ENCODE measurements at places on chromosomes 1 and 21. TPM values are rescaled to one million over a fixed set of nuclear protein-coding genes. Genes with fewer than 3 reads are reported as not detected.

Gene DEPDC1
- 0.81 TPM for total RNA-seq

Gene HHIPL2
- 0.81 TPM for total RNA-seq

Gene CD84
- not detected for total RNA-seq

Gene NPPA
- total RNA-seq, result not detected

Gene CYP4B1
- 0.64 TPM for total RNA-seq

Gene KPRP
- total RNA-seq, result not detected

Gene ZSWIM5
- total RNA-seq, result 0.39 TPM

Gene IGSF3
- total RNA-seq, result 1.3 TPM

Gene WDR64
- total RNA-seq, result not detected

Gene TMEM82
- total RNA-seq, result not detected

Gene DPH5
- 29.6 TPM for total RNA-seq

Gene UBR4
- 78.3 TPM for total RNA-seq

Gene EPHA8
- total RNA-seq, result not detected

Gene CD1D
- 1.3 TPM for total RNA-seq

Gene ICOSLG
- total RNA-seq, result 0.93 TPM

Gene KCNQ4
- total RNA-seq, result 0.10 TPM

Gene LPAR3
- total RNA-seq, result not detected

Gene MPC2
- total RNA-seq, result 34.5 TPM

Gene RHBG
- total RNA-seq, result not detected

Gene SSBP3
- total RNA-seq, result 17.8 TPM

Gene ARID1A
- 20.8 TPM for total RNA-seq

Gene RIPPLY3
- not detected for total RNA-seq

Gene HAO2
- not detected for total RNA-seq

Gene RHOU
- 17.7 TPM for total RNA-seq

Gene LRP8
- 6.2 TPM for total RNA-seq

Gene PCBP3
- total RNA-seq, result 14.5 TPM

Gene OR6P1
- total RNA-seq, result not detected

Gene SPRR2A
- total RNA-seq, result not detected

Gene CEP170
- total RNA-seq, result 36.8 TPM

Gene VWA5B1
- total RNA-seq, result not detected

Gene THEM5
- not detected for total RNA-seq

Gene CACNA1S
- total RNA-seq, result not detected

Gene PADI2
- not detected for total RNA-seq

Gene BATF3
- total RNA-seq, result not detected

Gene B4GALT2
- total RNA-seq, result 48.9 TPM

Gene GBP3
- total RNA-seq, result 7.1 TPM

Gene DDR2
- total RNA-seq, result 95.1 TPM

Gene GUCA2B
- not detected for total RNA-seq

Gene CFHR3
- total RNA-seq, result 0.31 TPM

Gene TSTD1
- 14.5 TPM for total RNA-seq

Gene F3
- total RNA-seq, result 39.2 TPM

Gene TNFAIP8L2
- 0.19 TPM for total RNA-seq

Gene CALML6
- 0.10 TPM for total RNA-seq

Gene NBPF10
- total RNA-seq, result 1.9 TPM

Gene RASSF5
- total RNA-seq, result 8.2 TPM

Gene SELP
- total RNA-seq, result not detected

Gene OR2T29
- not detected for total RNA-seq
